CD4-positive, alpha-beta T cell treated with Interferon gamma for 1 hour (primary cell): ENCODE measurements at places on chromosomes 7 and 10.

DNA sequence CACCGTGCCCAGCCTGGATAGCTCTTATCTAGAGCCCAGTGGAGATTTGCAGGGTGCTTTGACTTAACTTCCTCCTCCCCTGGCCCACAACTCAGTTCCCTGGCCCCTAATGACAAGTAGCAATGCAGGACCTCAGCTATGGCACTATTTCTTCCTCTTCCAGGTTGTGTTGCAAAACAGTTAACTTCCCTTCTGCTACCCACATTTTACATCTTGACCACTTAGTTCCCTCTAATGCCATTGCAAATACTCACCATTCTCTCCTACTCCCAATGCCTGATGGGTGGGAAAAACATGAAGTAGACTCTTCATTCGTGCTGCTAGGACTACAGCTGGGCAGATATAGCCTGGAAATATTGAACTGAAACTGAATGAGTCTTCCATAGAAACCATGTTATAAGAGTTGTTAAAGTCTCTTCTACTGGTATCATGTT, 39.1 kb upstream of the FGL2 start:
- peak; percentile 30 for DNase-seq

DNA sequence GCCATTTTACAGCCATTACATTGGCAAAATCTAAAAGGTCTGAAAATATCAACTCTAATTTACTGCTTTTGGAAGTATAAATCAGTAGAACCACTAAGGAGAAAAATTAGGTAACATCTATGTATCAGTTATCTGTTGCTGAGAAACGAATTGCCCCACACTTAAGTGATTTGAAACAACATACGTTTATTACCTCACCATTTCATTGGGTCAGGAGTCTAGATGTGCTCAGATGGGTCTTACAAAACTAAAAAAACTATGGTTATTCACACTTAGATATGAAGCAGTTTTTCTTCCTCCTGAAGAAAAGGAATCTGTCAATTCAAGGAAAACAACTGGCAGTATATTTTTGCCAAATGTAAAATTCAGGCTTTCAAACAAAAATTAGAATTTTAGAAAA, 80.1 kb upstream of the APBB1IP start:
- DNase-seq = no peak

GRCh38 chr10:48517482-48517881, 87.4 kb downstream of the ARHGAP22 start:
- no peak for DNase-seq

DNA sequence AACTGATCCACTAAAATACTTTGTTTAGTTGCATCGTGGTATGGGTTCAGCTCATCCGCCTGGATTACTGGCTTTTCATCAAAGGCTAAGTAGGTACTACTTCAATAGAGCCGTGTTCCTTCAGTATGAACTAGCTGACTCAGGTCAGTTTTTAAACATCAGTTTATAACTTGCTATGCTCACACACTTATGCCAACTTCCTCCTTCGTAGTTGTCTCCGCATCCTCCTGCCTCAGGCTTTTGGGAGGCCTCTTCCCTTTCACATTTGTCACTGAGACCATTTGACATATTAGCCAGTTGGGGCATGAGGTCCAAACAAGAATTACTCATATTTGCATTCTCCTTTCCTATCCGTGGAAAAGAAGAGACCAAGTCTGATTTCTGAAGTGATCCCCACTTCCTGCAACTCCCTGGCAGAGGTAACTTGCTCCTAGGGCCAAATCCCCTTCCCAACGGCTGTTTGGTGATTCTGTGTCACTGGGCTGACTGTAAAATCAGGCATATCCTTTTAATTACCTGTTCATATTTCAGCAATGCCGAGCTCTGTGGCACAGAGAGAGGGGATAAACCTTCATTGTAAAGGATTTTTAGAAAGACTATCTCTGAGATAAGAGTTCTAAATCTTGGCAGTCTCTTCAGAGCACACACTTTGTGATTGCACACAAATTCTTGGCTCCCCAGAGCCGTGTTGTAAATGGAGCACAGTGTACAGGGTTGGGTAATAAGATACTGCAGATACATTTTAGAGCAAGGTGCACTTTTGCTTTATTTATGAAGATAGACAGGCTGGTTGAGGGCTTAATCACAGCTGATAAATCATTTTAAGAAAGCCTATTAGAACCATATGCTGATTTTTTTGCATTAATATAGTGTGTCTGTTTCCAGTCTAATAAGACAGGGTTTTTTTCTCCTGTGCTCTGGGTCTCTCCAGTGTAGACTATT, 108.0 kb downstream of the CREB5 start:
- no peak for DNase-seq

- no peak for DNase-seq
Observed at GRCh38 chr10:86979977-86980448, 11.7 kb downstream of the ADIRF start.

DNA sequence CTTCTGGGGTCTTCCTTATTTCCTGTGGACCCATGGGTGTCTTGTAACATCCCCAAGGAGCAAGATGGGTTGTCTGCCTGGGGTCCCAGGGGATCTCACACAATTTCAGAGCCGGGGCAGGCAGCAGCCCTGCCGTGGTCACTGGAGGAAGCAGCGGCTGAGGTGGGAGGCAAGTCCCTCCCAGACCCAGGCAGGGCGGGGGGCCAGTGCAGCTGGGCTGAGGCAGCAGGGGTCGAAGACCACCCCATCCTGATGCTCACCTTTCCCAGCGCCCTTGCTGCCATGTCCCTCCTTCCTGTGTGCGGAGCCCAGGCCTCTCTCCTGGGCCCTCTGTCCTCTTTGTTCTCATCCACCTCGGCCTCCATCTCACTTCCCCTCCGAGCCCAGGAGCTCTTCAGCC, 583.0 kb upstream of the COBL start:
- DNase-seq = no peak

- no peak for DNase-seq
Observed at GRCh38 chr10:3820255-3820654, 35.2 kb upstream of the KLF6 start.

- peak; percentile 28 for DNase-seq
Observed at GRCh38 chr7:103343758-103344452, 662 bp downstream of the DNAJC2 start.

DNA sequence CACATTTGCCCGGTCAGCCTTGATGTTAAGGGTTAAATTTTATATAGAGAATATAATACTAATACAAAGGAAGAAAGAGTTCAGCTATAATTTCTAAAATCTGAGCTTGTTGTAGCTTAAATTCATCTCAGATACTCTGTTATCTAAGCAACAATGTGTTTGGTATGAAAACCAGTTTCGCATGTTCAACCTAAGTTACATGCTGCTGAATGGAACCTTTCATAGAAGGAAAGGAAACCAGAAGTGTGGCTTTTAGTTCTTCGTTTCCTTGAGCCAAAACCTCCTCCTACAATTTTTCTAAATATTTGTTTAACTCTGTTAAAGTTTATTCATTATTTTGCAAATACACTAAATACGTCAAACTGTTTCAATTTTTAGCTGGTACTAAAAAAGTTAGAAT, 18.5 kb downstream of the AGR2 start:
- no peak for DNase-seq

- no peak for DNase-seq
Observed at GRCh38 chr10:86904600-86904999, 52.8 kb downstream of the MMRN2 start.

GRCh38 chr10:101576211-101576863, 11.7 kb downstream of the POLL start:
- no peak for DNase-seq
